ENCODE measurements at places on chromosomes 7 and 10. TPM values are rescaled to one million over a fixed set of nuclear protein-coding genes. Genes with fewer than 3 reads are reported as not detected.

The SYNPO2L gene
- polyA plus RNA-seq: 0.51 TPM

GRCh38 chr10:36711361-36711760, 414.0 kb upstream of the ANKRD30A start:
- H3K36me3 ChIP-seq: no peaks in the 10 kb centered on the region
- H3K27ac ChIP-seq: no peak overlapping the region
- H3K4me1 ChIP-seq: no peaks in the 10 kb centered on the region
- no peak for DNase-seq
- no peak overlapping the region for H3K4me3 ChIP-seq
- H3K27me3 ChIP-seq: no peaks in the 10 kb centered on the region

- no peak overlapping the region for H3K27ac ChIP-seq
- no peak for DNase-seq
- H3K4me3 ChIP-seq: no peak overlapping the region
- no peaks in the 10 kb centered on the region for H3K36me3 ChIP-seq
- H3K4me1 ChIP-seq: no peaks in the 10 kb centered on the region
Observed at GRCh38 chr7:42272793-42273665, 36.0 kb upstream of the GLI3 start.

DNA sequence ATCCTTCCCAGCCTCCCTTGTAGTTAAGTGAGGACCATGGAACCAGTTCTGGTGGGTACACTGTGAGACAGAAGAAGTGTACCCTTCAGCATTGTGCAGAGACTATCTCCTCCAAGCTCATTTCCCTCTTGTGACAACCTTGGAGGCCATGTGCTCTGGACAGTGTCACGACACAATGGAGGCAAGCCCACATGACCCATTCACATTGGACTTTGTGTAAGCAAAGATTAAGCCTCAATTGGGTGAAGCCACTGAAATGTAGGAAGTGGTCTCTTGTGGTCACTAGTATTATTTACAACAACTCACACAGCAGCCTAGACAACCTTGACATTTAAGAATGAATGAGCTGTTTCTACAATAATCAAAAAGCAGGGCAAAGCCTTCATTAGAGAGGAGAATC, 124.2 kb downstream of the INHBA start:
- no peak for DNase-seq
- H3K4me3 ChIP-seq: no peak overlapping the region
- H3K27me3 ChIP-seq: no peaks in the 10 kb centered on the region
- H3K4me1 ChIP-seq: no peaks in the 10 kb centered on the region
- H3K27ac ChIP-seq: no peak overlapping the region

DNA sequence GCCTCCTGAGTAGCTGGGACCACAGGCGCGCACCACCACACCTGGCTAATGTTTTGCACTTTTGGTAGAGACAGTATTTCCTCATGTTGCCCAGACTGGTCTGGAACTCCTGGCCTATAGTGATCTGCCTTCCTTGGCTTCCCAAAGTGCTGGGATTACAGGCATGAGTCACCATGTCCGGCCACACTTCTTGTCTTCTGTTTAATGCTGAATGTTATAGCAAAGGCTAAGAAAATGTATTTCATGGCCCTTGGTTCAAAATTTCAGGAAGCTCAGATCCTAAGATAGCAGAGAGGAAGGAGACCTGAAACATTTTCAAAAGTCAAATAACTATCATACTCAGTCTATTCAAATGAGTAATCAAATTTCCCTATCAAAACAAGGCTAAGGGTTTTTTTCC, 229.6 kb downstream of the BAMBI start:
- no peaks in the 10 kb centered on the region for H3K36me3 ChIP-seq
- no peak overlapping the region for H3K27ac ChIP-seq
- H3K27me3 ChIP-seq: no peaks in the 10 kb centered on the region
- no peak overlapping the region for H3K4me3 ChIP-seq
- H3K4me1 ChIP-seq: no peaks in the 10 kb centered on the region

- H3K36me3 ChIP-seq: peaks cover 5% of the 10 kb centered on the region
- H3K4me1 ChIP-seq: peaks cover 3% of the 10 kb centered on the region
- no peak overlapping the region for H3K4me3 ChIP-seq
- H3K27ac ChIP-seq: no peak overlapping the region
- H3K27me3 ChIP-seq: no peaks in the 10 kb centered on the region
Observed at GRCh38 chr10:103910442-103911012, 7.5 kb downstream of the STN1 start.

- DNase-seq: peak; percentile 82
- H3K4me3 ChIP-seq: no peak overlapping the region
- no peaks in the 10 kb centered on the region for H3K27me3 ChIP-seq
Observed at GRCh38 chr7:116426428-116427156, 72.9 kb upstream of the CAV2 start.

- H3K27ac ChIP-seq: no peak overlapping the region
- H3K4me3 ChIP-seq: no peak overlapping the region
- H3K27me3 ChIP-seq: no peaks in the 10 kb centered on the region
- H3K4me1 ChIP-seq: no peaks in the 10 kb centered on the region
Observed at GRCh38 chr7:92992932-92993331, 124.8 kb downstream of the SAMD9 start.

DNA sequence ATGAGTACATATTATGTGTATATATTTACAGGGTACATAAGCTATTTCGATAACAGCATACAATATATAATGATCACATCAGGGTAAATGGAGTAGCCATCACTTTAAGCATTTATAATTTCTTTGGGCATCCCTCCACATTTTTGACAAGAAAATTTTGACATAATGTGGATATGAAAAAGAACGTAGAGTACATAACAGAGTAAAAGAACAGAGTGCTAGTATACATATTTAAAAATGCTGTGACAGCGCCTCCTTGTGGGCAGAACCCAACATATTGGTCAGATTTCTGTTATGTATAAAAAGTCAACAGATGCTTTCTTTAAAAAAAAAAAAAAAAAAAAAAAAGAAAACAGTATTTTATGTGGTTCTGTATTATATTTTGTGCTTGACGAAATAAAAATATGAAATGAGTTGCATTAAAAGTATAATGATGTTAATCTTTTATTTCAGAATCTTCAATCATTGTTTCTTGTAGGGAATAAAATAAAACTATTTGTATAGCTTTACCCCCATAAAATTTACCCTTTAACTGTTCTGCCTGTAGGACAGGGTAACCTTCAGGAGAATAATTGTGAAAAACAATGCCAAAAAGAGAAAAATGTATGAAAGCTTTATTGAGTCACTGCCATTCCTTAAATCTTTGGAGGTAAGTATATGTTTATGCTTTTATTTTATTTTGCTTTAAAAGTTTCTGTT, 18.3 kb upstream of the HBP1 start:
- no peaks in the 10 kb centered on the region for H3K27me3 ChIP-seq
- DNase-seq: peak; percentile 47
- no peaks in the 10 kb centered on the region for H3K36me3 ChIP-seq
- no peaks in the 10 kb centered on the region for H3K4me1 ChIP-seq
- H3K27ac ChIP-seq: no peak overlapping the region

Measured in large intestine (tissue), 12 donors.